ENCODE measurements at places on chromosomes 2 and 18.

DNA sequence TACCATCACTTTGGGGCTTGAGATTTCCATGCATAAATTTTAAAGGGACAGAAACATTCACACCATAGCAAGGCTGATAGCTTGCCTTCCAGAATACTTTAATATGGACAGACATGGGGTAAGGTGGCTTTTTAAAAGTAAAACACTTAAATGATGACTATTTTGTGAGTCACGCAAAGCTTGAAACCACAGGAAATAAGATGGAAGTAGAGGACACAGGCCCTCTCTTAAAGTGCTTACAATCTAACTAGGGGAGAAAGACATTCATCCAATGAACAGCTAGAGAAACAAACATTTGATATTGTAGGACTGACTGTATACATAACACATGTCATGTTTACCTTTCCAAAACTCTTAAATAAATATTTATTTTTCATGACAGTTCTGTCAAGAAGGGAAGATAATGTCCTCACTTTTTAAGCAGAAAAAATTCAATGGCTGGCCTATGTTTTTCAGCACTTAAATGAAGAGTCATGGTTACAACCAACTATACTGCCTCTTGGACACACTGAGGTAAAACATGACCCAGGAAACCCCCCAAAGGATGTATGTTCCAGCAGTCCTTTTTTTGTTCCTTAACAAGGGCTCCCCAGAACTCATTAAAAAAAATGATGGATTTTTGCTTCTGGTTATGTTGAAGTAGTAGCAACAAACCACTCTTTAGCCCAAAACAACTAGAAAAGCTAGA lies 120.0 kb upstream of the RBMS1 start:
- no peak overlapping the region for H3K27ac ChIP-seq
- no peaks in the 10 kb centered on the region for H3K27me3 ChIP-seq
- DNase-seq, result no peak
- no peak overlapping the region for H3K4me3 ChIP-seq
- no peaks in the 10 kb centered on the region for H3K4me1 ChIP-seq
- no peaks in the 10 kb centered on the region for H3K36me3 ChIP-seq

DNA sequence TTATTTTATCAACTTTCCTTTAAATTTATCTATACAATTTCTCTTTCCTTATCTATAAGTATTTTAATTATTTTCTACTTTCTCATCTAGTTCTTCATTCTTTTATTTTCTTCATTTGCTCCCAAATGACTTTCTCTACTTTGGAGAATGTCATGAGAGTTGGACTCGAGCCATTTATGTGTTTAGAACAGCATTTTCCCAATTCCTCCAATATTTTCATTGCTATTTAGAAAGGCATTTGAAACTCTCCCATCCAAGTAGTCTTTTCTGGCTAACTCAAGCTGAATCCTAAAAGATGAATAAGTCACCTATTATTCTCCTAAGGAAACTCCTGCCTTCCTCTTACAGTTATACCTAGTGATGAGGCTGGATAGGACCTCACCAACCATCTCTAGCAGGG lies 15.8 kb upstream of the FEZ2 start:
- DNase-seq, result no peak
- H3K4me1 ChIP-seq, result no peaks in the 10 kb centered on the region
- no peaks in the 10 kb centered on the region for H3K36me3 ChIP-seq
- H3K4me3 ChIP-seq, result no peak overlapping the region

- H3K27me3 ChIP-seq, result no peaks in the 10 kb centered on the region
- H3K36me3 ChIP-seq, result no peaks in the 10 kb centered on the region
- H3K4me3 ChIP-seq, result no peak overlapping the region
- H3K4me1 ChIP-seq, result no peaks in the 10 kb centered on the region
Measured at GRCh38 chr2:57417007-57417406, 629.6 kb upstream of the VRK2 start.

DNA sequence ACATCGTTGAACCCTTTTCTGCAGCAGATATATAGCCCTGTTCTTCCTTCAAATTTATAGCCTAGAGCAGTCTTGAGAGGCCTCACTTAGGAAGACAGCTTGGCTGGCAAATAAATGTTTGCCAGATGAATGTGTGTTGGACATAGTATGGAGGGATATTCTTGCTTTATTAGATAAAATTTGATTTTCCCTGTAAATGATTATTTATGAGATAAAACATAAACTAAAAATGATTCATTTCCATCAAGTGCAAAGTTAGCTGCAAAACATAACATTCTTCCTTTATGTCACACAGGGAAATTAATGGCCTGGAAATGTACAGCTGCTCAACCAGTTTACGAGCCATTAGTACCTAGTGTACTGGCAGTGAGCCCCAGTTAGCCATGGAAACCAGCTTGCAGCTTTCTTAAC lies 82.5 kb downstream of the LIMS1 start:
- DNase-seq, result no peak
- no peaks in the 10 kb centered on the region for H3K36me3 ChIP-seq
- peak overlapping the region; percentile 75 for H3K27ac ChIP-seq
- H3K4me1 ChIP-seq, result peaks cover 80% of the 10 kb centered on the region

DNA sequence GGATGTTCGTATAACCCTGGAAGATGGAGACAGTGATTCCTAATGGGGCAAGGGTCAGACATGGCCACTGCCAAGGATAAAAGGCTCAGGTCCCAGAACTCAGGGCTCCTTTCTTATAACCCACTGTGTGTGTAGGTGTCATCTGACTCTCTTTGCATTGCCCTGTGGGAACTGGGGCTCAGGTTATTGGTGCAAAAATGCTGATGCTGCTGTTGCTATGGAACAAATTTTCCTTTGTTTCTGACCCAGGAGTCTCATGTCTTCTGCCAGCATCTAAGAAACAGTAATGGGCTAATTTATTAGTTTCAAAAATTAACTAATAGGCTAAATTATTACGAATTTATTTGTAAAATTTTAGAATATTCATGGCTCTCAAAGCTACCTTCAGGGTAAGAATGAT lies 24.3 kb upstream of the LDLRAD4 start:
- no peaks in the 10 kb centered on the region for H3K36me3 ChIP-seq
- H3K4me1 ChIP-seq, result no peaks in the 10 kb centered on the region
- DNase-seq, result no peak
- H3K27ac ChIP-seq, result no peak overlapping the region

GRCh38 chr2:55165626-55166025 lies 66.5 kb downstream of the CLHC1 start:
- H3K4me3 ChIP-seq, result no peak overlapping the region
- no peaks in the 10 kb centered on the region for H3K27me3 ChIP-seq
- H3K36me3 ChIP-seq, result no peaks in the 10 kb centered on the region
- no peak for DNase-seq

DNA sequence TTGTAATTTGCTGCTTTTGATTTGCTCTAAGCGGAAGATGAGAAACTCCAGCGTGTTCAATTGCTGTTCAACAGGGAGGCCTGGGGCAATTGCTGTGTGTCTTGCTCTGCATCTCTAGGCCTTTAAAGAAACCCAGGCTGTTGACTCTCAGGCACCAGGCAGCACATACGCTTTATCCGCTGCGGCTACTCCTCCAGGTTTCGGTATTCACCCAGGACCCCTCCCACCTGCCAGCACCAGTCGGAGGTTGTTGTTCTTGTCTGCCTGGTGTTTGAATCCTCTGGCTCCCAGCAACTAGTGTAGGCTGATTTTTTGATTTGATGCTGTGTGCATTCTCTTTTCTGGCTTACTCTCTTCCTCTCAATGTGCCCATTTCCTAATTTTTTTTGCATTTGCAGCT lies 383.1 kb downstream of the TSN start:
- H3K27me3 ChIP-seq, result no peaks in the 10 kb centered on the region
- H3K36me3 ChIP-seq, result no peaks in the 10 kb centered on the region
- H3K4me1 ChIP-seq, result no peaks in the 10 kb centered on the region

GRCh38 chr18:28005164-28005563 lies 171.8 kb downstream of the CDH2 start:
- DNase-seq, result no peak
- no peak overlapping the region for H3K27ac ChIP-seq
- no peaks in the 10 kb centered on the region for H3K27me3 ChIP-seq
- H3K4me1 ChIP-seq, result no peaks in the 10 kb centered on the region
- H3K4me3 ChIP-seq, result no peak overlapping the region
- H3K36me3 ChIP-seq, result no peaks in the 10 kb centered on the region

All from effector memory CD4-positive, alpha-beta T cell (primary cell).